Activated naive CD4-positive, alpha-beta T cell treated with anti-CD3 and anti-CD28 coated beads, Interleukin-2, amount 10 ng/mL, durations not matched to agents 7 days and 5 days (primary cell): ENCODE measurements at places on chromosomes 16 and 17.

DNA sequence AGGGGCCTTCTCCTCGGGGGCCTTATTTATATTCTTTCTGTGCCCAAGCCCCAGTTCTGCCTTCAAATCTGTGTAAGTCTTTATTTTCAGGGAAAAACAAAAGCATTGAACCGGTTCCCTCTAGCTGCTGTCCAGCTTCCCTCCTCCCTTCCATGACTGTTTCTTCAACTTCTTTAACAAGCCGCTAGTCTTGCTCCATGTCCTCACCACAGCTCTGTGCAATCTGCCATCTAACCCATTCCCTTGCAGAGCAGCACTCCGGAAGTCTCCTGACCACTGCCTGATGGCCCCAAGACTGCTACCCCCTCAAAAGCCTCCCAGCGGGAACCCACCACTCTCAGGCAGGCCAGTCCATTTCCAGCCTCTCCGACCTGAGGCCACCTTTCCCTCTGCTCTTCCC is 16.9 kb downstream of the EMC8 start:
- DNase-seq: no peak

DNA sequence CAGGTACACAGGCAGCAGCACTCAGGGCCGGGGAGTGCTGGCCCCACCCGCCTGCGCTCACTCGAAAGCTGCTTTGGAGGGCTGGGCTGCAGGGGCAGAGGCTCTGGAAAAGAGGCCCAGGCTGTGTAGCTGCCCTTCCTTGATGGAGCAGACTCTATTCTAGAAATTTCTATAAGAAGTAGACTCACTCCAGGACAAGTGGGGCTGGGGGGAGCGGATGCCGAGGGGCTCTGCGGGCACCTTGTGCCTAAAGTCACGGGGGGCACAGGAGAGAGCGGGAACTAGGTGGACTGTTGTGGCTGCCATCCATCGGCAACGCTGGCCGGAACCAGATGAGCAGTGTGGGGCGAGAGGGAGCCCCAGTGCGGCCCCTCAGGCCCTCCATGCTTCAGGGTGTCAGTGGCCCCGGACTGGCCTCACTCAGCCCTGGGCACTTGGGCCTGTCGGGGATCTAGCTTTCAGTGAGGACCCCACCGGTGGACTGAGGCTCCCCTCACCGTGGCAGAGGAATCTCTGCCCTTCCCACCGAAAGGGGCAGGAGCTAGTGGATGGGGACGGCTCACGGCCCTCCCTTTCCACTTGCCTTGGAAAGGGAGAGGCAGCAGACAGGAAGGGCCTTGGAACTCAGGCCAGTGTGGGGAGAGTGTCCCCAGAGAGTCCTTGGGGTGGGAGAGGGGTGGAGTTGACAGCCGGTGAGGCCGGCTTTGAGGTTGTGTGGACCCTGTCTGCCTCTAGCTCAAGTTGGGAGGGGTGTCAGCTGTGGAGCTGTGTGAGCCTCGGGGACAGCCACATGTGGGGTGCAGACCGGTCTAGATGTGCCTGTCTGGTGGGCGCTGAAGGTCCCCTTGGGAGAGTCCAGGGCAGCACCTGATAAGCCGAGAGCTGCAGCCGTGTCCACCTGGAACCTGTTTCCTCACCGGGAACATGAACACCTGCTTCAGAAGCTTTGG is 16.6 kb downstream of the ENDOV start:
- no peak for DNase-seq

GRCh38 chr17:8072341-8072728 is 15.2 kb downstream of the ALOX12B start:
- DNase-seq: peak; percentile 34

DNA sequence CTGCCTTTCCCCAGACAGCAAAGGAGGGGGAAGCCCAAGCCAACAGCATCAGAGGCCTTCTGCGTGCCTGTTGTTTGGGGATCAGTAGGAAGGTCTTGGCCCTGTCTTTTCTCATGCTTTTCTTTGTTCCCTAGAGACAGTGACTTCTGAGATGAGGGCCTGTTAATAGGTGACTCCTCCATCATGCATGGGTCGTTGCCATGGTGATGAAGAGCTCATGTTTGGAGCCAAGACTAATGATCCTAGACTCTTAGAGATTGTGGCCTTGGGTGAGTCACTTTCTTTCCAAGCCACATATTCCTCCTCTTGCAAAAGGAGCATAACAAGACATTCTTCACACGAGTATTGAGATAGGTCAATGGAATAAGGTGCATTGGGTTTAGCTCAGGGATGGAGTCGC is 201.1 kb upstream of the ASIC2 start:
- DNase-seq: no peak

GRCh38 chr16:4123616-4124300 is 7.5 kb upstream of the ADCY9 start:
- no peak for DNase-seq

- DNase-seq: peak; percentile 33
These were observed 26.2 kb downstream of the ANKRD40 start for GRCh38 chr17:50681263-50682200.

DNA sequence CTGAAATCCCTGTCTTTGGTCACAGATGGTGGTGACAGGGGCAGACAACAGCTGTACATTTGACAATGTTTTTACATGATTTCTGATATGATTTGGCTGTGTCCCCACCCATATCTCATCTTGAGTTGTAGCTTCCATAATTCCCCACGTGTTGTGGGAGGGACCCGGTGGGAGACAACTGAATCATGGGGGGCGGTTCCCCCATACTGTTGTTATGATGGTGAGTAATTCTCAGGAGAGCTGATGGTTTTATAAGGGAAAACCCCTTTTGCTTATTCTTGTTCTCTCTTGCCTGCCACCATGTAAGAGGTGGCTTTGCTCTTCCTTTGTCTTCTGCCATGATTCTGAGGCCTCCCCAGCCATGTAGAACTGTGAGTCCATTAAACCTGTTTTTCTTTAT is 353.9 kb downstream of the CPPED1 start:
- DNase-seq: no peak

- no peak for DNase-seq
These were observed 6.9 kb upstream of the GSE1 start for GRCh38 chr16:85605912-85606841.

DNA sequence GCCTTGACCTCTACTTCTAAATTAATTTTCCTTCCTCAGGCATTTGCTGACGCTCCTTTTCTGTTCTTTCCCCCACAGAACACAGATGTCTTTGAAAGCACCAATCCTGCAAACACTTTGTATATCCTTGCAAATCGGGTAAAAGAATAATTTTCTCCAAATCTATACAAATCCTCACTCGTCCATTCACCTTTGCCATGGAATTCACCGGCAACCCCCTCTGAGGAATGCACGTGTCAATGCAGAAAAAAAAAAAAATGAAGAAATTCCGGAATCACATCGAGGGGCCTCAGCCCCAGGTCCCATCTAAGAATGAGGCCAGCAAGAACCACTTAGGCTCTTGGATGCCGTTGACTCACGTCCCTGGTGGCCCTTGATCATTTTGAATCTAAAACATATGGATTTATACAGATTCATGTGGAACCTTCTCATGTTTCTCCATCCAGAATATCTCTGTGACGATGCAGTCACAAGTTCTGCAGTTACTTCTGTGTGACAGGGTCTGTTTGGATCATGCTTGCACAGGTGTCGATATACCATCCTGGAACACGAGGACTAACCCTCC is 136.9 kb downstream of the RBFOX3 start:
- no peak for DNase-seq

- no peak for DNase-seq
These were observed 30.9 kb downstream of the DCAKD start for GRCh38 chr17:45020354-45021138.

GRCh38 chr17:45131616-45132319 is 547 bp downstream of the PLCD3 start:
- DNase-seq: peak; percentile 67

DNA sequence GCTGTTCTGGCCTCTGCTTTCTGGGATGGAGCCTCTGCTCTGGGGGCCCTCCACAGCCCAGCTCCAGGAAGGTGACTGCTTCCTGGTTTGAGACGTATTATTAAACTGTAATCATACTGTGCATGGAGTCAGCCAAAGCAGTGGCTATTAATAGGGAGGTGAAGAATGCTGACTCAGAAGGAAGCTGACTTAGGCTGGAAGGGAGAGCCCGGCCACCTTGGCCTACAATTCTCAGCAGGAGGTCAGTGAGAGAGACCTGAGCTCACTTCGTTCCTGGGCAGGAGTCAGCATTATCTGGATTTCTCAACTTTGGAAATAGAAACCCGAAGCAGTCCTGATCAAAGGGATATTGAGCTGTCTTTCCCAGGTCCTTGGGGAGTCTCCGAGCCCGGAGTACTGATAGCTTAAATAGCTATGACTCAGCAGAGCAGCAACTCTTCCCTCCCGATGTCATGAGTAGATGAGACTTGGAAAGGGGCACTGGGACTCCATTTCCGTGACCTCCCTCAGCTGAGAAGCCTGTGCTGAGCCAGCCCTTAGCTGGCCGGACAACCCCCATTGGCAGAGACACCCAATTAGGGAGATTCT is 91.8 kb downstream of the YPEL2 start:
- DNase-seq: no peak

DNA sequence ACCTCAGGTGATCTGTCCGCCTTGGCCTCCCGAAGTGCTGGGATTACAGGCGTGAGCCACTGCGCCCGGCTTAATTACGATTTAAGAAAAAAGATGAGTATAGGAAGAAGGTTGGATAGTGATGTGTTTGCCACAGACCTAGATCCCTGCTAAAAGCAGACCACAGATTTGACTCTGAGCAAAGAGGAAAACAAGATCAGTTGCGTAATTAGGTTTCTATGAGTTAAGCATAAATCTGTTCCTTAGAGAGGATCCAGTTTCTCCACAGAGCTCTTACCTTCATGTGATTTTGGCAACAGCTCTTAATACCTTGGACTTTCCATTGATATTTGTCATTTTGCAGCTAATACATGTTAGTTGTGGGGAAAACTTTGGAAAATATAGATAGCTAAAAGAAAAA is 31.1 kb downstream of the CDH1 start:
- DNase-seq: no peak

GRCh38 chr17:34974179-34974578 is 6.1 kb upstream of the LIG3 start:
- DNase-seq: no peak

DNA sequence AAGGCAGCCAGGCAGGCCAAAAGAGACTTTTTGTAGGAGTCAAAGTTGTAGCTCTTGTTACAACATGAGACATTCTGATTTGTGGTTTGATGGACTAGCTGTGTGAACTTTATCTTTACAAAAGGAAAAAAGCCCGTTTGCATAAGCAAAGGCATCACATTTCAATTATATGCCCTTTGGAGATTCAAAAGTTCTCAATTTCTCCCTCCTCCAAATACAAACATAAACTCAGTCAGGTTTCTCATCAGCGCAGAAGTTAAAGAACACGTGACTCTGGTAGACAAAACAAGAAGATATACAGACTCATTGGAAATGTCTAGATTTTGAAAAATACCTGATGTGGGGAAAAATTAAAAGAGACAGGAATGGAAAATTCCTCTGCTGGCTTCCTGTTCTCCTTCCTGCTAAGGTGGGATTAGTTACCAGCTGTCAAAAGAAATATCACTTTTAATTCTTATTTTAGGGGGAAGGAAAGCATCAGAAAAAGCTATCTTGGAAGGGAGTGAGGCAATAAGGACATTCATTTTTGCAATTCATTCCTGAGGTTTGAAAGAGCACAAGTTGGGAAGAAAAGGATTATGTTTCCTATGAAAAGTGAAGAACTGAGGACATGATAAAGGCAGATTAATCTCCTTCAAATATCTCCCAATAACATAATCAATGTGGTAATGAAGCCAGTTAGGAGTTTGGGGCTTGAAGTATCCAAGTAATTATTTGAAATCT is 4.6 kb upstream of the KCNJ16 start:
- no peak for DNase-seq

DNA sequence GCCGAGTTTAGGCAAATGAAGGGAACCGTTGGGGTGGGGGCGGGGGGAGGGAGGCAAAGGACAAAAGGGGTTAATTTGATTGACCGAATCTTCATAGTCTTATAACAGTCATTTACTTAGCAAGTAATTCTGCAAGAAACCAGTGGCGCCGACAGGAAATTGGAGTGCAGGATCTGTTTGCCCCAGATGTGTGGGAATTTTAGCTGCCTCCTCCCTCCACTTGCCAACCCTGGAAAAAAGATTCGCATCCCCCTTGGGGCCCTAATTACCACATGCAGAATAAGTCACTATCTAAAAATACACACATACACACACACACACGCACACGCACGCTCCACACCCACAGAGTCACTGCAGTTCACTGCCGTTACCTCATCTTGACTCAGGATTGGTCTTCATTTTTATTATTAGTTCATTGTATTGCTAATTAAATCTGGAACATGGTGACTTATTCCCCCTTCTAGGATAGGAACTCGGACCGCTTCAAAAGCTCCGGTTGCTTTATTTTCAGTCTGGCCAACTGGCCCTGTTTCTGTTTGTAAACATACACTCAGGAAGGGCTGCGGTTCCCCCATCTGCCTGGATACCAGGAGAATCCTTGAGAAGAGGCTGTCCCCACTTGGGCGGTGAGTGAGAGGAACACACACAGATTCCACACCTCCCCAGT is 241.6 kb upstream of the SALL1 start:
- no peak for DNase-seq

DNA sequence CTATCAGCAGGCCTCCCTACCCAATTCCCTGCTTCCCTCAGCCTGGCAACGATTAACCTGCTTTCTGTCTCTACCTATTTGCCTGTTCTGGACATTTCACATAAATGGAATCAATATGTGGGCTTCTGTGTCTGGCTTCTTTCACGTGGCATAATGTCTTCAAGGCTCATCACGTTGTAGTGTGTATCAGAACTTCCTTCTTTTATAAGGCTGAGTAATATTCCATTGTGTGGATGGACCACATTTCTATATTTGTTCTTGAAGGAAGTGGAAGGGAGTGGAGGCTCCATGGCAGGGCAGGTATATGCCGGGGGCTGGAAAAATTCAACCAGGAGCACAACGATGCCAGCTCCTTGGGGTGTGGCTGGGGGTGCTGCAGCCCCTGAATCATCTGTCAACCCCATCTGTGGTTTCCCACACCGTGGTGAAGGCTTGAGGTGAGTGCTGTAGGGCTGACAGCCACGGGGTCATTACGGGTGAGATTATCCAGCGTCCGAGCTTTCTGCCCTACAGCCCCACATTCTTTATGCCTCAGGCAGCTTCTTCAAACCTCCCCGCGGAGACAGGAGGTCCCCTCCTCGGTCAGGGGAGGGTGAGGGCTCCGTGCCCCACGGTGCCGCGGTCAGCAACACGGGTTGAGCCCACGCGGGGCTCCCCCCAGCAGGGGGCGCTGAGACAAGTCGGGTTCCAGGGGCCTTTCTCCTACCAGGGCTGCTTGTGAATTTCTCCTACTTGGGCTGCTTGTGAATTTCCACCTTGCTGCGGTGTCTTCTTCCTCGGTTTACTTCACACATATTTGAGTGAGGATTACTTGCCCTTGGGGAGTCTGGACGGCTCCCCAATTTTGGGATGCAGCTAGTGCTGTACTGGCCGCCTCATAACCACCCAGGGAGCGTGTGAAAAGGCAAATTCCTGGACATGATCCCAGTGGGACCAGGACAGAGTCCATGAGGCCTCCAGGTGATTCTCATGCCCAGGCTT is 18.3 kb upstream of the WFIKKN2 start:
- DNase-seq: peak; percentile 64

GRCh38 chr16:87431926-87432325 is 39.8 kb downstream of the MAP1LC3B start:
- DNase-seq: no peak
